Activated T-helper 9 cell treated with anti-CD3 and anti-CD28 coated beads, Interleukin-2, amount 50 U/mL, for 16 hours (primary cell): ENCODE measurements at places on chromosomes 16 and 17.

GRCh38 chr17:79871131-79871530 is 31.9 kb upstream of the CBX4 start:
- DNase-seq: no peak

- no peak for DNase-seq
Observed at GRCh38 chr16:74657870-74658642, 8.6 kb downstream of the RFWD3 start.

GRCh38 chr16:23306199-23307100 is 4.3 kb downstream of the SCNN1B start:
- DNase-seq: no peak

- no peak for DNase-seq
Observed at GRCh38 chr16:83854420-83854819, 44.5 kb upstream of the MLYCD start.

DNA sequence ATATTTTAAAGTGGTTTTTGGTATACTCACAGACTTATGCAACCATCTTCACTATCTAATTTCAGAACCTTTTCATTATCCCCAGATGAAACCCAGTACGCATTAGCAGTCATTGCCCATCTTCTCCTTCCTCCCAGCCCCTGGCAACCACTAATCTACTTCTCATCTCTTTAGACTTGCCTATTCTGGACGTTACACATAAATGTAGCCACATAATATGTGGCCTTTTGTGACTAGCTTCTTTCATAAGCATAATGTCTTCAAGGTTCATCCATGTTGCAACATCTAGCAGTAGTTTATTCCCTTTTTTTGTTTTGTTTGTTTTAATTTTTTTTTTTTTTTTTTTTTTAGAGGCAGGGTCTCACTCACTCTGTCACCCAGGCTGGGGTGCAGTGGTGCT is 28.5 kb upstream of the C17orf107 start:
- no peak for DNase-seq

GRCh38 chr17:72021417-72022041 is 99.3 kb upstream of the SOX9 start:
- no peak for DNase-seq

- DNase-seq: peak; percentile 73
Observed at GRCh38 chr17:40560592-40561293, 4.5 kb downstream of the CCR7 start.

- DNase-seq: no peak
Observed at GRCh38 chr17:64240741-64241347, 22.2 kb downstream of the TEX2 start.

GRCh38 chr17:81173052-81173761 is 7.2 kb upstream of the AATK start:
- no peak for DNase-seq

DNA sequence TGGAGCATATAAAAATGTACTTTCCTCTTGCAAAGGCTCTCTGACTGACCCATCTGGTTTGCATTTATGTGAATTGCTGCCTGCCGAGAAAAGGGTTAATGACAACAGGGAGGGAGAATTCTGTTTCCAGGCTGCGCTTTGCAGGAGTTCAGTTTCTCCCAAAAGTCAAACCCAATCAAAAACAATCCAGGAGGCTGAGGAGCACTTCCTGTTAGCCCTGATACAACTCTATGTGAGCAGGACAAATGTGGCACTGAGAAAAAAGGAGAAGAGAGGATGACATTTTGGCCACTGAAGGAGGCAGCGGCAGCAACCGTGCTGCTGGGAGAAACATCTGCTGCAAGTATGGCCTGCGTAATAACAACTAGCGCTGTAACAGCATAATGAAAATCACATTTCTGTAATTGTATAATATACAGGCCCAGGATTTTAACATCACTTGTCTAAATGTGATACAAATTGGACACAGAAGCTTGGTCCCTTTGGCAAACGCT is 26.8 kb upstream of the ELAC2 start:
- no peak for DNase-seq

DNA sequence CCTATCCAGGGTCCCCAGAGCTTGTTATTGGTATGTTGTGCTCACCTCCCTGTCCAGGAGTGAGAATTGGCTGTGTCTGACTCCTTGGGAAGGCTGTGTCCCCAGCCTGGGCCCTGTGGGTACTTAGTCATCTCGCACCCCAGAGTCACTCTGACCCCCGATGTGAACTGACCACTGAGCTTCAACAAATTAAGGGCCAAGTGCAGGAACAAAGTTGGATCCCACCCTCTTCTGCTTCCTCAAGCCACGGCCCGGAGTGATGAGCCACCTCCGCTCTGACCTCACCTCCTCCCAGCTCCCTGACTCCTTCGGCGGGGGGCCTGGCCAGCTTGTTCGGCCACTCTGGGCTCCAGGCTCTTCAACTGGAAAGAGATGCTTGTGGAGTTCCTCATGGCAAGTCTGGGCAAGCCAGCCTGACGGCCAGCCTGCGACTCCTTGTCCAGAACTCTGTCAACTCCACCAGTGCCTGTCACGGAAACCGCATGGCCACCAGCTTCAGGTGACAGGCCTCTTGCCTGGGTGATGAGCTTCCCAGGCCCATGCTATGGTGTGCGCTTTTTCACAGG is 22.3 kb upstream of the MPRIP start:
- DNase-seq: no peak

DNA sequence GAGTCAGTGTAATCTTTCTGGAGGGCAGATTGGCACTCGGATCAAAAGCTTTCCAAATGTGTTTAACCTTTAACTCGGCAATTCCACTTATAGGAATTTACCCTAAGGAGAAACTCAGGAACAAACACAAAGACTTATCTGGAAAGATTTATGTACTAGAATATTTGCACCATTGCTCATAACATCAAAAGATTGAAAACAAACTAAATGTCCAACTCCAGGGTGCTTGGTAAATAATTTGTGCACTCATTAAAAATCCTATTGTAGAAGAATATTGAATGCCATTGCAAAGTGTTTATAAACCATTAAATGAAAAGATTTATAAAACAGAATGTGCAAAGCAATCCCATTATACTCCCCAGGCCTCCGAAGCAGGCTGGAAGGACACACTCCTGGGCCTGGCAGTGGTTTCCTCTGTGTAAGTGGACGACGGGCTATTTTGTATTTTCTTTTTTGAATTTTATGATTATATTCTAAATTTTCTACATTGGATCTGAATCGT is 18.7 kb upstream of the RBFOX3 start:
- DNase-seq: no peak

DNA sequence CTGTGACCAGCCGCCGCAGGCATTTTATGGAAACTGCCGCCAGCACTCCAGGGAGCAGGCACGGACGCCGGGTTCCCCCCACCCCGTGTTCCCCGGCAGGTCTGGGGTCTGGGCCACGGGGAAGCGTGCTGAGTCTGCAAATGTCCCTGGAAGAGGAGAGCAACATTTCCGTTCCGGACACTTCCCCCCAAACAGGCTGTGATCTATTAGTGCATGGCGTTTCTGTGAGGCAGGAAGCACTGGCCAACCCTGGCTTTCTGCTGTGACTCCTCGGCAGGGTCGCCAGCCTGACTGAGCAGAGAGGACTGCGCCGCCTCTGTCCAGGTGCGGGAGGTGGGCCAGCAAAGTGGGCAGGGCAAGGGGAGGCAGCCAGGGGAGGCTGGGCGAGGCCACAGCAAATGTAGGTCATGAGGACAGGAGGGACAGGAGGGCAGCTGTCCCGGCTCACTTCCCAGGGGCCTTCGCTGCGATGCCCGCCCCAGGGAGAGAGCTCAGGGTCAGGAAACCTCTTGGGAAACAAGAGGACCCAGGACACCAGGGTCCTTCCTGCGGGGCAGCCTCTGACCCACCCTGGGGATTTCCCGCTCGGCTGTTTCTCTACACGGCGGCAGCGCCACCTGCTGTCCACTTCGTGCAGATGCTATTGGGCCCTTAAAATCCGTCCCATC is 9.5 kb downstream of the FOXF1 start:
- DNase-seq: peak; percentile 40

- DNase-seq: no peak
Observed at GRCh38 chr16:9787717-9788116, 394.5 kb downstream of the GRIN2A start.
